ENCODE measurements at places on chromosomes 1 and 21.
A peak's percentile ranks its signal among the peaks of the same experiment; 100 is the strongest.

DNA sequence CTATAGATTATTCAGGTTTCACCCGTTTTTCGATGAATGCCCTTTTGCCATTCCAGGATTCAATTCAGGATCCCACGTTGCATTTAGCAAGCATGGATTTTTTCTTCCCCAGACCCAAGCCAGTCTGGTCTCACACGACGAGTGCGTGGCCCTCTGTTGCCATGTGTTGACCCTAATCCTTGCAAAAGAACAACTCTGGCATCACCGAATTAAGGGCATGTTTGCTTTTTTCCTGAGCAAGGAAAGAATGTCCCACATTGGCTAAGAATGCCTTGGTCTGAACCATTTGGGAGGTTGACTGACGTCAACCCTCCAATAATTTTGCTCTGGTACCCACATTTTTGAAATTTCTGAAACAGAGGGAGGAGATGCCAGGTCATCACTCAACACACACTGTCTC, 153.0 kb upstream of the WNT4 start:
- no peak for DNase-seq

- no peak for DNase-seq
These were observed 56.7 kb downstream of the HUNK start for GRCh38 chr21:31929548-31929947.

DNA sequence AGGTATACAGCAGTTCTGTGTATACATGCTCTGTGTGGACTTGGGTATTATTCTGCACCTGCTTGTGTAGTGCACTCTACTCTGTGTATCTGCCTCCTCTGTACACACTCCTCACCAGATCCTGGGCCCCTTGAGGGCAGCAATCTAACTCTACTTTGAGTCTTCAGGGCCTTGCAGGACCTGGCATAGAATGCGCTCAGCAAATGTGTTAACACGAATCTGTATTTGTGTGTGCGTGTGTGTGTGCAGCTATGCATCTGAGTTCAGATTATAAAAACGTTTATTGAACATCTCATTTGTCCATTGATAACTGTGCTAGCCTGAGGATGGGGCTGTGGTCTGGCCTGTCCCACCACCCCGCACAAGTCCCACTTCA, 3.9 kb upstream of the MEF2D start:
- DNase-seq = no peak

- no peak for DNase-seq
These were observed 1.4 kb upstream of the SRRM1 start for GRCh38 chr1:24641646-24642151.

DNA sequence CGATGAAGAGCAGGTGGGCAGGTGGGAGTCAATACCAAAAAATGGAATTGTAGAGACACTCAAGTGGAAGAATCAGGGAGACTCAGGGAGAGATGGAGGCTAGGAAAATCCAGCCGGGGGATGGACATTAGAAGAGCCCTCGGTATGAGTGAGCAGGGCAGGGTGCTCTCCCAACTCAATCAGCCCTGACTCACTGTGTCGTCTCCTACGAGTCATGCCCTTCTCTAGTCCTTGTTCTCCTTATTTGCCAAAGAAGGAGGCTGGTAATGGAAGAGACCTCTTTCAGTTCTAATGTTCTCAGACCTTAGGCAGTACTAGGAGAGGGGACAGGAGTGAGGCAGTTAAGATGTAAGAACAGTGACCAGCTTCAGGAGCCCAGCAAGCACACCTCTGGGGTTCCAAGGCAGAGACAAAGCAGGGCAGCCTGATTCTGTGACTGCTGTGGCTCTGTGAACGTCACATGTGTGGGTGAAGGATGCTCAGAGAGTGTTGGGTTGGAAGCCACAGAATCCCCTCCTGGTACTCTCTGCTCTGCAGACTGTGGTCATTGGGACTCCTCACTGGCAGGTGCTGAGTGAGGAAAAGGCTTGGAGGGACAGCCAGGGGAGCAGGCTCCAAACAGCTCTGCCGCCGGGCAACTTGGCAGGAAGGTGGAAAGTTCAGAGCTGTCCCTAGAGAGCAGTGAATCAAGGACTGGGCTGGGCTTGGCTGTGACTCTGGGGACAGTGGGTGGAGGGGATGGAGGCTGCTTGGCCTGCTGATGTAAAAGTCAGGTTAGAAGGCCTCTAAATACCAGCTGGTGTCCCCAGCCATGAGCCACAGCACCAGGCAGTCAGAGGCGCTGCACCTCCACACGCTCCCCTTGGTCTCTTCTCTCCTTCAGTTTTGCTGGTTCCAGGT, 11.1 kb upstream of the GJA5 start:
- peak; percentile 35 for DNase-seq

- DNase-seq = no peak
These were observed 659.0 kb downstream of the LTN1 start for GRCh38 chr21:28333578-28334075.

- DNase-seq = no peak
These were observed 5.8 kb downstream of the CLEC20A start for GRCh38 chr1:178490967-178491366.

DNA sequence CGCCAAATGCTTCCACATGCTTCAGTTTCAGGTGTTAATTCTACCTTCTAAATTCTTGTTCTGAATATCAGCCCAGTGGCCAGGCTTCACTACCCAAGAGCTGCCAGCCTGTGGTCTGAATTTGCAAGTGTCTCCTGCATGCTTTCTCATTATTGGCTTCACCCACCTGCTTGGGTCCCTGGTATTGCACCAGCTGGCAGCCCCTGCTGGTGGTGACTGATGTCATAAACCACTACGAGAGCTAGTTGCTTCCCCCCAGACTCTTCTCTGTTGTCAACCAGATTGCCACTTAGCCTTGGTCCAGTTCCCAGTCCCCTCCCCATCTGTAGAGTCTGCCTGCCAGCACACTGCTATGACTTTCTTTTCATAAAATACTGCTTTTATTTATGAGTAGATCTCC, 197.7 kb upstream of the DUSP10 start:
- DNase-seq = no peak

GRCh38 chr21:41824466-41825207, 54.5 kb downstream of the PRDM15 start:
- no peak for DNase-seq

DNA sequence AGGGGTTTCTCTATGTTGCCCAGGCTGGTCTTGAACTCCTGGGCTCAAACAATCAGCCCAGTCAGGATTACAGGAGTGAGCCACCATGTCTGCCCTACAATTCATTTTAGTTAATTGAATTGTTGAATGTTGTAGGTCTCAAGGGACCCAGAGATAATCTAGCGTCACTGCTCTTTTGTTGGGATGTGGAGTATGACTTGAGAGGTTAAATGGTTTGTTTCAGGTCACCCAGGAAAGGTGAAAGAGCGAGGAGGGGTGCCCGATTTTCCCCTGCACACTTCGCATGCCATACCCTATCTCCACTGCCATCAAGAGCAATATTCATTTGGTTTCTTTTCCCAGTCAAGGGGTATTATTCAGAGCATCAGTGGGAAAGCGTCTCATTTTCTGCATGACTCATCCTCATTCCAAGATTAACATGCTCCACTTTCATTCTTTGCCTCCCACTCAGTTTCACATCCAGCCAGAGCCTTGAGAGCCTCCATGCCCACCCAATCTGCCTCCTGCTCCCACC, 13.1 kb upstream of the SLC30A1 start:
- DNase-seq = no peak

DNA sequence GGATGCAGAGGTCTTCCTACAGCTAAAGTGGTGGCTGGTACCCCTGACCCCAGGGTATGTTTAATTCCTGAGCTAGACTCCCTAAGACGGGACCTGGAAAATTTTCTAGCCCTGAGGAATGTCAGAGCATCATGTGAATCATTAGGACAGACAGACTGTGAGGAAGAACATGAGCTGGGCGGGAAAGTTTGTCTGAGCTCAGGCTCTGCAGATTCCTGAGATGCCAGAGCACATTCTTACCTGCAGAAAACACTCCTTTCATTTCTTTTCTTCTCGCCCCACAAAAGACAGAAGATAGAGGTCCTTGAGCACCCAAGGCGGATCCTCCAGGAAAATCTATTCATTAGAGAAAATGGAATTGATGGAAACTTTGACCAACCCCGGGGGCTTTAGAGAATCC, 6.5 kb downstream of the CAPN2 start:
- DNase-seq = no peak

DNA sequence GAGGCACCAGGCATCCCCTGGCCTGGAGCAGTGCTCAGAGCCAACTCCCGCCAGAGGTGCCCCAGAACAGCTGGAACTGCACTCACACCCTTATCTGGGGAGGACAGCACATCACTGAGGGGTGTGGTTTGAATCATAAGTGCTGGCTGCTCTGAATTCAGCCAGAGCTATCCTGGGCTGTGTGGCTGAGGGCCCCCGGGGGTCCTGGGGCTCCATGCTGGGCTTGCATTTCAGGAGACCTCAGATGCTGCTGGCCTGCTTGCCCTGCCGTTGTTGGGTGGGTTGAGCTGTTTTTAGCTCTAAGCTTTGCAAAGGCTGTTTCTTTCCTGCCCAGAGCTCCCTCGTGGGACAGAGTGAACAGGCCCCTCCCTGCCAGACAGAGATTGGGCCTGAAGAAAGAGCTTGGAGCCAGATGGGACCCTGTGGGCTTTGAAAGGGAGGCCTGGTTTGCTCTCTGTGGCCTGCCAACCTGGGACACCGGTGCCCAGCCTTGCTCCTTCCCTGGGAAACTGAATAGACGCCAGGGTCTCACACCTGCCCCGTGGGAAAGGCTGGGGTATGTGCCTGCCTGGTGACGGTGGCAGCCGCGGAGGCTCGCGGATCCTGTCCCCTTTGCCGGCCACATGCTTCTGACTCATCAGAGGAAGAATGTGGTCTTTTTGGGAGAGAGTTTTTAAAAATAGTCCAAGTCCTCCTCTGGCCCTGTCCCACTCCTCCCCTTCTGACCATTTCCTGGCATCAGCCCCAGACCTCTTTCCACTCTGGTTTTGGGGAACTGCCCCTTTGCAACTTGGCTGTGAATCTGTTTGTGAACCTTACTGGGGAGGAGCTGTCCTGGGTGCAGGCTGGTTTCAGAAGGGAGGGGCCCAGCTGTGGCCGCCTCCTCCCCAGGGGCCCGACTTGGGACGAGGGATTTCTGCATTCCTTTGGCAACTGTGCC, 30.0 kb downstream of the ARHGEF10L start:
- peak; percentile 83 for DNase-seq

GRCh38 chr1:77642941-77643340, 39.5 kb downstream of the ZZZ3 start:
- DNase-seq = no peak

DNA sequence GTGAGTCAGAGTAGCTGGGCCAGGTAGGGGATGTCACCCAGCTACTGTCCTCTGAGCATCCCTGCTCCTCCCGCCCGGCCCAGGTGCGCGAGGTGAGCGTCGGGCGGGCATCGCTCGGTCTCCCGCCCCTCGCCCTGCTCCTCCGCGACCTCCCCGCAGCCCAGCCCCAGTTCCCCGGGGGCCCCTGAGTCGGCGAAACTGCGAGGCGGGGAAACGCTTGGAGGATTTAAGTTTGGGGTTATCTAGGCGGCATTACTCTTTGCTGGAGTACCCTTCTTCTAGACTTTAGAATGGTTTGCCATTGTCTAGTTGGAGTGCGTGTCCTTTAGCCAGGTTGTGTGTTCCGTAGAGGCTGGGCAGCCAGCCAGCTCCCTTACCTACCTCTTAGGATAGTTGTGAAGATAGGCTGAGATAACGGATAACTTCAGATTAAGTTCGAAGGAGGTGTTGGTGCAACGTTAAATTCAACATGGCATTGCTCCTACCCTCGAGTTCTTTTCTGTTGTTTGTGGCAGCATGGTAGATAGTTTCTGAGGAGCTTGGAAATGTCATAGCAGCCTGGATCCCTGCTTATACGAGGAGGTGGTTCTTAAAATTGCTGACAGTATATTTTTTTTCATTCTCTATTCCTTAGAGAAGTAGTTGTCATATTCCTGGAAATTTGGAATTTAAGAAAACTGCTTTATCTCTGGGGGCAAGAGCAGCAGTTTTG, 697 bp downstream of the AGO3 start:
- DNase-seq = no peak

DNA sequence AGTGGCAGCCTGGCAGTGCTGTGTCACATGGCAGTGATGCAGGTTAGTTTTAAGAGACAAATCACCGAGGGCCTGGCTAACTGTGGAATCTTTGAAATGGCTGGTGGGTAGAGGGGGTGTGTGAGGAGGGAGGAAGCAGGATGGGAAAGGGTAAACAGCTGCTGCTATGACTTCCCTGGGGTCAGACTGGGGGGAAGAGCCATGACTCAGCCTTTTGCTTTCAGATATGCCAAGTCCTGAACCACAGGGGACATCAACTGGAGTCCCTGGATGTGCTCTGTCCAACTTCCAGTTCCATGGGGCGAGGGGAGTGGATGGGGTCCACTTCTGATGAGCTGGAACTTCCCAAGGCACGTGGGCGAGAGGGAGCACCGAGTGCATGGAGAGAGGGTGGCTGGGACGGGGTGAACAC, 121.1 kb upstream of the ADAR start:
- no peak for DNase-seq

GRCh38 chr1:42965378-42965777, 6.7 kb upstream of the SLC2A1 start:
- DNase-seq = no peak

- DNase-seq = no peak
These were observed 5.8 kb downstream of the COG2 start for GRCh38 chr1:230648114-230648513.

DNA sequence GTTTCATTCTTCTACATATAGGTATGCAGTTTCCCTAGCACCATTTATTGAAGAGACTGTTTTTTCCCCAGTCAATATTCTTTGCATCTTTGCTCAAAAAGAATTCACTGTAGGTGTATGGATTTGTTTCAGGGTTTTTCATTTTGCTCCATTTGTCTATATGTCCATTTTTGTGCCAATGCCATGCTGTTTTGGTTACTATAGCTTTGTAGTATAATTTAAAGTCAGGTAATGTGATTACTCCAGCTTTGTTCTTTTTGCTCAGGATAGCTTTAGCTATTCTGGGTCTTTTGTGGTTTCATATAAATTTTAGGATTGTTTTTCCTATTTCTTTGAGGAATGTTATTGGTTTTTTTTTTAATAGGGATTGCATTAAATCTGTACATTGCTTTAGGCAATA, 15.9 kb upstream of the SMAP2 start:
- DNase-seq = no peak

- DNase-seq = no peak
These were observed 43.4 kb downstream of the PRDM15 start for GRCh38 chr21:41835711-41836154.

GRCh38 chr1:160606611-160607010, 27.3 kb upstream of the CD84 start:
- DNase-seq = no peak
